ENCODE measurements at places on chromosomes 12 and 14.

DNA sequence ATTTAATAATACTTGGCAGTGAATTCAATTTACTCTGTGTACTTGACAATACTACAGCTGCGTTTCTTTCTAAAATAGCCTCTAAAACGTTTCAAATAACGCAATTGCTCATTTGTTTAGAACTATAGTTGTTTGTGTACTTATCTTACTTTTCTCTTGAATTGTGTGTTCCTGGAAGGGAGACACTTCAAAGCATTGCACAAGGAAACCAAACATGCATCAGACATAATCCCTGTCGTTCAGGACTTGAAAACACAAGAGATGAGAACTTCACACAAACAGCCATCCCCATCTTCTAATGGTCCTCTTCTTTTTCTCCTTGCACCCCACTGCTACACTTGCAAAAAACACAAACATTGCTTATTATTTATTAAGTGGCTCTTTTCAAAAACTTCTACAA, 38.5 kb downstream of the PTGER2 start:
- H3K4me3 ChIP-seq: peak overlapping the region; percentile 18
- DNase-seq: no peak
- peaks cover 53% of the 10 kb centered on the region for H3K4me1 ChIP-seq
- H3K36me3 ChIP-seq: no peaks in the 10 kb centered on the region
- H3K27ac ChIP-seq: peak overlapping the region; percentile 59
- no peaks in the 10 kb centered on the region for H3K27me3 ChIP-seq

DNA sequence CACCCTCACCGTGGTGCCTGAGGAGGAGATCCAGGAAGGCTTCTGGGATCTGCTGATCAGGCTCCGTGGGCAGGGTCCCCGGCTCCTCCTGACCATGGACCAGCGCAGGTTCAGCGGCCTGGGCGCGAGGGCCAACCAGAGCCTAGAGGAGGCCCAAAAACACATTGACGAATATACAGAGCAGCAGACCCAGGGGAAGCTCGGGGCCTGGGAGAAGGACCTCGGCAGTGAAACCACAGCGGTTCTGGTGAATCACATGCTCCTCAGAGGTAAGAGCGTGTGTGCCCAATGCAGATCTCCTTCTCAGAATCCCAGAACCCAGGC, 29.4 kb downstream of the SERPINA3 start:
- no peaks in the 10 kb centered on the region for H3K27me3 ChIP-seq
- H3K4me3 ChIP-seq: no peak overlapping the region
- H3K4me1 ChIP-seq: no peaks in the 10 kb centered on the region
- H3K27ac ChIP-seq: no peak overlapping the region
- no peak for DNase-seq

GRCh38 chr12:79200176-79200575, 335.6 kb downstream of the SYT1 start:
- H3K4me1 ChIP-seq: no peaks in the 10 kb centered on the region
- H3K27me3 ChIP-seq: no peaks in the 10 kb centered on the region
- no peak for DNase-seq
- no peak overlapping the region for H3K27ac ChIP-seq
- H3K36me3 ChIP-seq: no peaks in the 10 kb centered on the region

GRCh38 chr12:99427104-99427503, 220.4 kb upstream of the GARIN6 start:
- no peaks in the 10 kb centered on the region for H3K36me3 ChIP-seq
- no peaks in the 10 kb centered on the region for H3K27me3 ChIP-seq
- H3K27ac ChIP-seq: no peak overlapping the region
- no peak for DNase-seq
- H3K4me3 ChIP-seq: no peak overlapping the region
- H3K4me1 ChIP-seq: no peaks in the 10 kb centered on the region

DNA sequence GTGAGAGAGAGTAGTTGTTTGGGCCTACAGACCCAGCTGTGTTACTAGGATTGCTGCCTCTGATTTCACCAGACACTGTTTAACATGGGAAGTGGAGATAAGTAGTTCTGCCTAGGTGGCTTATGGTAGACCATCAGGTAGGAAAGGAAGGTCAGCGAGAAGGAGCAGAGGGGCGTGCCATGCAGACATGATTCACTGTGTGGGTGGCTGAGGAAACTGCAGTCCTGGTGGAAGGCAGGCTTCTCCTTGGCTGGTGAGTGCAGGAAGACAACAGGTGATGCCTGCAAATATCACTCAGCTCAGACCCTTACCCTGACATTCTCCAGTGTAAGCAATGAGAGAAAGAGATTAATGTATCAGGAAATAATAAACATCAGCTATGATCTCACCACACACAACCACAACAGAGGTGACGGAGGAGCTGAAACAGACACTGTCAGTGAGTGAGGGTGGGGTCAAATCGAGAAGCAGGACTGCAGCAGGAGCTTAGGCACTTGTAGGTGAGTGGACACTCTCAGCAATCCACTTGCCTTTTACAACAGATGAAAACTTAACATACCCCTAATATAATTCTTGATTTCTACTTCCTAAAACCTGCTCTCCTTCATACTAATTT, 2.1 kb upstream of the PRR4 start:
- H3K4me1 ChIP-seq: peaks cover 23% of the 10 kb centered on the region
- H3K36me3 ChIP-seq: no peaks in the 10 kb centered on the region
- no peak overlapping the region for H3K4me3 ChIP-seq
- no peak for DNase-seq
- no peak overlapping the region for H3K27ac ChIP-seq

GRCh38 chr12:94689002-94689645, 38.8 kb upstream of the TMCC3 start:
- no peaks in the 10 kb centered on the region for H3K36me3 ChIP-seq
- no peak overlapping the region for H3K27ac ChIP-seq
- no peak overlapping the region for H3K4me3 ChIP-seq
- no peaks in the 10 kb centered on the region for H3K27me3 ChIP-seq

GRCh38 chr12:56304276-56304675, 4.1 kb upstream of the CS start:
- peaks cover 13% of the 10 kb centered on the region for H3K4me1 ChIP-seq
- no peak overlapping the region for H3K4me3 ChIP-seq
- H3K27ac ChIP-seq: no peak overlapping the region
- no peak for DNase-seq

- no peaks in the 10 kb centered on the region for H3K27me3 ChIP-seq
- peak; percentile 53 for DNase-seq
- peaks cover 29% of the 10 kb centered on the region for H3K4me1 ChIP-seq
- H3K36me3 ChIP-seq: no peaks in the 10 kb centered on the region
Measured at GRCh38 chr12:110590806-110591326, 7.7 kb upstream of the PPTC7 start.

DNA sequence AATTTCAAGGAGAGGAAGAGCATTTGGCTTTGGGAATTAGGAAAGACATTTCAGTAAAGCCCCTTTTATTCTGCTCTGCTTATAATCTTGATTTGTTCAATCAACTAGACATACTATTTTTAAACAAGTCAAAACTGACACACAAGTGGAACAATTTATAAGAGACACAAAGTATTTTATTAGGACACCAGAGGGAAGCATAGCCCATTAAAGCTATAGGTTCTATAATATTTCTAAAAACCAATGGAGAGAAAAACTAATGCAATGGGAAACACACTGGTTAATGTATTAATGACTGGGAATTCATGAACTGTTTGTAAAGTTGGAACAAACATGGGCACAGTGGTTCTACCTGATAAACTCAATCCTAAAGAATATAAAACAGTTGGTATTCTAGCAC, 15.3 kb upstream of the CERS5 start:
- DNase-seq: no peak
- no peaks in the 10 kb centered on the region for H3K4me1 ChIP-seq
- no peak overlapping the region for H3K4me3 ChIP-seq
- peaks cover 45% of the 10 kb centered on the region for H3K36me3 ChIP-seq
- no peak overlapping the region for H3K27ac ChIP-seq

DNA sequence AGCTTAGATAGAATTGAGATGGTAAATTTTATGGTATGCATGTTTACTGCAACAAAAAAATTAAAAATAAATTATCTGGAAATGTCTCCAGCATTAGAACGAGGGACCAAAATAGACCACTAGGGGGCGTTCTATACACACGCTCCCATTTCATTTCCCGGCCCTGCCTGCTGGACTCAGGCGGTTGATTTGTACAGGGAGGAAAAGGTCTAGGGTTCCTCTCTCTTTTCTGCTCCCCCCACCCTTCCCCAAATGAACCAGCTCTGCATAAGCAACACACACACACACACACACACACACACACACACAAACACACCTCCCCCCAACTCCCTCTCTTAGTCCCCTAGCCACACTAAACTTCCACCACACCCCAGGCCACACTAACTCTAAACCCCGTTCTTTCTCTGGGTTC, 7.8 kb upstream of the DTX1 start:
- peak; percentile 48 for DNase-seq
- no peak overlapping the region for H3K27ac ChIP-seq
- no peaks in the 10 kb centered on the region for H3K27me3 ChIP-seq
- H3K36me3 ChIP-seq: no peaks in the 10 kb centered on the region
- no peak overlapping the region for H3K4me3 ChIP-seq

GRCh38 chr14:54881235-54881760, 21.3 kb downstream of the GCH1 start:
- H3K4me3 ChIP-seq: peak overlapping the region; percentile 70
- peak overlapping the region; percentile 79 for H3K27ac ChIP-seq
- H3K4me1 ChIP-seq: peaks cover 17% of the 10 kb centered on the region
- DNase-seq: peak; percentile 72
- H3K27me3 ChIP-seq: no peaks in the 10 kb centered on the region

DNA sequence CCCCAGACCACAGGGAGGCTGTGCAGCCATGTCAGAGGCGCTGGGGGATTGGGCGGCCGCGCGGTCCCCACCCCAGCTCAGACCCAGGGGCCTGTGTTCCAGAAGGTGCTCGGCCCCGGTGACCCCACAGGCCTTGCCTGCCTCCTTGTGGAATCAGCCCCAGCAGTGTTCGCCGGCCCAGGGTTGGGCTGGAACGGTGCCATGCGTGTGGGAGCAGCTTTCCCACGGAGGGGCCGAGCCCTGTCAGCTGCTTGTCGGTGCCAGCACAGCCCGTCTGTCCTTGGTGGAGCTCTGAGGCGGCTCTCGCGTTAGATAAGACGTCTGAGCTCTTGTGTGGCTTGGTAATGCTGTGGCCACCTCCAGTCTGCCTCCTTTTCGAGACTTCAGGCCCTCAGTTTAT, 8.5 kb downstream of the ZFYVE21 start:
- H3K4me1 ChIP-seq: no peaks in the 10 kb centered on the region
- no peak overlapping the region for H3K4me3 ChIP-seq
- no peak overlapping the region for H3K27ac ChIP-seq
- no peaks in the 10 kb centered on the region for H3K27me3 ChIP-seq
- peaks cover 30% of the 10 kb centered on the region for H3K36me3 ChIP-seq
